ENCODE measurements at places on chromosomes 3 and 15.

DNA sequence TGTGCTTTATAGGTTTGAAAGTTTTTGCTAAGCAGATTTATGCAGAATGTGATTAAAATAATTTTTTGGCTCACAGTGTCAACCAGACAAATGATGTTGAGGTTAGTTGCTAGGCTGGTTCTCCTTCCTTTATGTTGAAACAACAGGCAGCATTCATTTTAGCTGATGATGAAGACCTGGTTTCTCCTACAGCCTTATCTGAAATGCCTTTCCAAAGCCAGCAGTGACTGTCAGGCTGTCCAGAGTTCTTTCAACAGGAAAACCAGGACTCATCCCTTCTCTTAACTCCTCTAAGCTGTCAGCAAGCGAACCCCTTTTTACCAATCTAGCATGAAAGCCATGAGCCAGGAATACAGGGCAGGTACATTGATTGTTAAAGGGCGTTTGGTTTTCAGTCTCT, 84.1 kb downstream of the ZNF609 start:
- no peak for DNase-seq

DNA sequence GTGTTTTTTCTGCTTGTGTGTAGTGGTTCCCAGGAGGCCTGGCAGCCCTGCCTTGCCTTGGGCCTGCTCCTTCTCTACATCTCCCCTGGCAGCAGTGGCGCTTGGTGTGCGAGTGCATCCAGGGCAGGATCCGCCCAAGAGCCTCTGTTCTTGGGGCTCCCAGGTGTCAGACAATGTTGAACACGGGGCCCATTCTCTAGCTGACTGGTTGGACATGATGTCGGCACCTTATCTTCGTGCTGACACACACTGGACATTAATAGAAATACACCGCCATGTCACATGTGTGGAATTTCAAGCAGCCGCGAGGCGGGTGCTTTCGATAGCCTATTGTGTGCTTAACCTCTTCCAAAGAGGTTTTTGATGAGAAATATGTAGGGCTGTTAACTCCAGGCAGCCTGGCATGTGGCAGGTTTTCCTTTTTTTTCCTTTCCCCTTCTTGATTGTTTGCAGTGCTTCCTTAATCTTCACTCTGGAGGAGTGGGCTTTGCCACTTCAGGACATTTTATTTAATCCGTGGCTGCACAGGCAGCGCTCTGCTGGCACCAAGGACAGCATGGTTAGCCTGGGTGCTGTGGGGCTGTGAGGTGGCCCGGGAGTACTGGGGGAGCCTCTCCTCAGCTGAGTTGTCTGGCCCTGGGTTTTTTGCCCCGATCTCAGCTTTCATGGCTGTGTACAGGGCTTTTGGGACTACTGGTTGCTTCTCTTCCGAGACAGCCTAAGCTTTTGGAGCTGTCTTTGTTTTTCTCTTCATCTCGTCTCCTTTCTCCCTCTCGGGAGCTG, 42.5 kb downstream of the CHCHD6 start:
- peak; percentile 78 for DNase-seq

DNA sequence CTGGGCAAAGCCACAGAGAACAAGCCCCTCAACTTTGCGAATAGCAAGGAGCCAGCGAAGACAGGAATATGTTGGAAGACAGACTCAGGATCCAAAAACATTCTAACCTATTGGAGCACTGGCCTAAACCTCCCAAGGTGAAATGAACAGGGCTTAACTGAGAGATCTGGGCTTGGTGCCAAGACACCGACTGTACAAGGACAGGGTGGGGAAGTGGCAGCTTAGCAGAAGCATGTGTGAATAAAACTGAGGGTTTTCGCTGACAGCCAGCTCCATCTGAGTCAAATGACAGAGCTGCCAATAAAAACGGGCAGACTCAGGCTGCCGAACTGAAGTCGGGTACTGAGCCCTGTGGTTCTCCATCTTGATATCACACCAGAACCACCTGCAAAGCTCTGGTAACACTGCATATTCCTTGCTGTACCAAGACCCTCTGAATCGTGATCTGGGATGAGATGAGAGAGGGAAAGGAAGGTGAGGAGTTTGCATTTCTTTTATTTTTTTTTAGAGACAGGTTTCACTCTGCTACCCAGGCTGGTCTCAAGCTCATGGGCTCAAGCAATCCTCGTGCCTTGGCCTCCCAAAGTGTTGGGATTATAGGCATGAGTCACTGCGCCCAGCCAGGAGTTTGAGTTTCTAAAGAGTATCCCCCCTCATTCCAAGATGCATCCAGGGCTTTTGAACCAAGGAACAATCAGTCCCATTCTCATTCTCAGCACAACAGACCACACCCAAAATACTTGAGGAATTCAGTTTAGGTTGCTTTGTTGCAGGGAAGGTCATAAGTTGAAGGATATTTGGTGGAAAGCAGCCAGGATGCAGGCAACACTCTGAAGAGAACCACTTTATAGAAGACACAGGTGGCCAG, 6.0 kb upstream of the PLCB2 start:
- DNase-seq = no peak

- no peak for DNase-seq
Observed at GRCh38 chr3:60598671-60599070, 652.6 kb downstream of the FHIT start.

DNA sequence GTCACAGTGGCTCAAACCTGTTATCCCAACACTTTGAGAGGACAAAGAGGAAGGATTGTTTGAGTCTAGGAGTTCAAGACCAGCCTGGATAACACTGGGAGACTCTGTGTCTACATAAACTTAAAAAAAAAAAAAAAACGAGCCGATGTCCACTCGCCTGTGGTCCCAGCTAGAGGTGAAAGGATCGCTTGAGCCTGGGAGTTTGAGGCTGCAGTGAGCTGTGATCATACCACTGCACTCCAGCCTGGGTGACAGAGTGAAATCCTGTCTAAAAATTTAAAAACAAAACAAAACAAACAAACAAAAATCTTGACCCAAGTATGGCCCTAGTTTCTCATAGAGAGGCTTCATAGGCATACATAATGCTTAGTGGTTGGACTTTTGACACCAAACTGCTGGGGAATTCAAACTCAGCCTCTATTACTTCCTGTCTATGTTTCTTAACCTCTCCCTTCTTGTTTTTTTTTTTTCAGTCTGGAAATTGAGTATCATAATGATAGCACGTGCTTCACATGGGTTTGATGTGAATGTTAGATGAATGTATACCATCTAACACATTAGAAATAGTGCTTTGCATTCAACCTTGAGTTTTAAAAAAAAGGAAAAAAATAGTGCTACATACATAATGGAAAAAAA, 46.4 kb upstream of the CAPN7 start:
- no peak for DNase-seq

Data from right atrium auricular region (tissue), 2 donors.